Right lung (tissue), 10 donors: ENCODE measurements at places on chromosomes 4 and X. TPM values are rescaled to one million over a fixed set of nuclear protein-coding genes. Genes with fewer than 3 reads are reported as not detected.

GRCh38 chrX:118530219-118530911, 34.8 kb downstream of the DOCK11 start:
- DNase-seq, result no peak

GRCh38 chrX:20418379-20419150, 151.9 kb upstream of the RPS6KA3 start:
- DNase-seq, result no peak

DNA sequence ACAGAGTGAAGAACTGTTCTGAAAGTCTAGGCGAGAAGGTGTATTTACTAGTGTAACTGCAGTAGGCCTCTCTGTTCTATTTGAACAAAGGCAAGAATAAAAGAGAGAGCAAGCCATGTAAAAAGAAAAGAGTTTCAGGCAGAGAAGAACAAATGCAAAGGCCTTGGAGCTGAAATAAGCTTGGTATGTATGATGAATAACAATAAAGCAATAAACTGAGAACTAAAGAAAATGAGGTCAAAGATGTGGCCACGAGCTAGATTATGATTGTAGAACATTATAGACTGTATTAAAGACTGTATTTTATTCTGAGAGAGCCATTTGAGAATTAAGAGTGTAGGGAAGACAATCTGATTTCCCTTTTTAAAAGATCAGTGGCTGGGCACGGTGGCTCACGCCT, 160.5 kb downstream of the LRBA start:
- DNase-seq, result no peak

- no peak for DNase-seq
These were observed 133.4 kb downstream of the RTL9 start for GRCh38 chrX:110491846-110492620.

GRCh38 chrX:46587158-46587557, 13.6 kb downstream of the CHST7 start:
- no peak for DNase-seq

- DNase-seq, result no peak
These were observed 34.4 kb downstream of the BBS12 start for GRCh38 chr4:122766950-122767349.

DNA sequence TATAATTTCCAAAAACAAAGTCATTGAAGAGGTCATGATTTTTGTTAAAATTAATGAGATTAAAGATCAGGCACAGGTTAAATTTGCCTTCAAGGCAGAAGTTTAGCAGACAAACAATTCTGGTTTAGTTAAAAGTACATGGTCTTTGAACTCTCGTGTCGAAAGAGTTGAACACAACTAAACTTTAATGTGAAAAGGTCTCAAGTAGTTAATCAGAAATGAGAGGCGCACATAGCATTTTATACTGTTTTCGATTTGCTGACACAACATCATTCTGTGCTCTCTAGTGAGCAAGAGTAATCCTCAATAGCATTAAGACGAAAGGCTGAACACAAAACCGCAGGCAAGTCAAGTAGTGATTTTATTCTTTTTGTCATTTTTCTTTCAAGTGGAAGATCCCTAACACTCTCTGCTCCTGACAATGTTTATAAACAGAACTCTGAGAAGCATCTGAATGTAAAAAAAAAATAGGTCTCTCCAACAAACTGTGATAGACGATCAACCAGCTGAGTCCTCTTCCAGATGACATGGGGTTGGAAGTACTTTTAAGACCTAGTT, 49.8 kb downstream of the SH3RF1 start:
- peak; percentile 74 for DNase-seq

DNA sequence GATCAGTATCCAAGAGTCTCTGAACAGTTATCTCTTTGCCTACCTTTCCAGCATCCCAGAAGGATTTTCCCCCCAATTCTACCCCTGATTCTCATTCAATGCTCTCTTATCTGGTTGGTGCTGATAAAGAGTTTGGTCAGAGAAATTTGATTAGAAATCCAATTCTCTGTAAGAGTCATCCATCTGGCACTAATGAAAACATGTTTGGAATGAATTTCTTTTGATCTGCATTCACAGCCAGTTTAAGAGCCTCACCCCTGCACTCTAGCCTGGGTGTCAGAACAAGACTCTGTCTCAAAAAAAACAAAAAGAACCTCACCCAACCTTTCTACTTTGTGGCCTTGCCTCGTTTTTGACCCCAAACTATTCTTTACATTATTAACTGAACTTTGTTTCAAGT, 122.1 kb downstream of the MANBA start:
- DNase-seq, result no peak

- DNase-seq, result no peak
These were observed 53.6 kb downstream of the DDX60 start for GRCh38 chr4:168264903-168265302.

GRCh38 chr4:128288689-128289106, 1.1 kb upstream of the PGRMC2 start:
- DNase-seq, result peak; percentile 50

GRCh38 chr4:142379277-142380051, 466.6 kb downstream of the INPP4B start:
- no peak for DNase-seq

GRCh38 chr4:53584658-53585057, 6.6 kb downstream of the LNX1 start:
- no peak for DNase-seq

- DNase-seq, result no peak
These were observed 160.6 kb downstream of the EFNB1 start for GRCh38 chrX:68989456-68989855.

DNA sequence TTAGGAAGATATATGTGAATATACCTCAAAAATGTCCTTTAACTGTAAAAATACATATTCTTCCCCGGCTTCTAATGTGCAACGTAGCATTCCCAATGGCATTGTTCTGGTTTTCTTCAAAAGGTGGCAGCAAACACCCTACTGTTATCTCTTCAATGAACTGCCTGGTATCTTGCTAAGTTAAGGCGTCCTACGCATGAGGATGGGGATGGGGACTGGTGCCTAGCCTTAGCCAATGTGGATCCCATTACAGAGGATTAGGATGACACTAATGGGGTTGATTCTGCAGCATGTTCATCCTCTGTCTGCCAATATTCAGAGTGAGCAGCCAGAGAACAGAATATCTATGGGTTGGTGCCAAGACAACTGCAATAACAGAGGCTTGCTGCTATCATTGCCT, 334.9 kb upstream of the ADGRL3 start:
- peak; percentile 23 for DNase-seq

DNA sequence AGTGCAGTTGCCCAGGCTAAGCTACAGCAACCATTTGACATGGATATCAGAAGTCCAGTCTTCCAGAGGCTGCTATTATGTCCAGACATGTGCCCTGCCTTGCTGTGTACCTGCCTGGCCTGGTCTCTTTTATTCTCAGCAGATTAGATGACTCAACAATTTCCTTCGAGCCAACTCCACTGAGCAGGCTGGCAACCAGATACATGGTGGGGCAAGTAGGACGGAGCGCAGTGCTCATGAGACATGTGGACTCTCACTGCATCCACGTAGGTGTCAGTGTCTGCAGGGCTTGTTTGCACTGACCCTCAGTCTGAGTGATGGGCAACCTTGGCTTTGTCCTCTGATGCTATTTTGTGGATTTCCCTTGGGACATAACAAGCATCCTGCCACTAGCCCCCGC, 7.2 kb upstream of the MAGEA11 start:
- DNase-seq, result no peak

The KCND1 gene
- 4.0 TPM for polyA plus RNA-seq

The CBR4 gene
- 32.0 TPM for polyA plus RNA-seq
